Gastroesophageal sphincter (tissue), 4 donors: ENCODE measurements at places on chromosomes 6 and 20. TPM values are rescaled to one million over a fixed set of nuclear protein-coding genes. Genes with fewer than 3 reads are reported as not detected.

PI16 gene
- total RNA-seq, result 21.6 TPM

EDN1 gene
- 17.4 TPM for total RNA-seq

HMGCLL1 gene
- 0.31 TPM for total RNA-seq

CST7 gene
- total RNA-seq, result not detected
